Amniotic stem cell (primary cell): ENCODE measurements at places on chromosomes 12 and 14.

DNA sequence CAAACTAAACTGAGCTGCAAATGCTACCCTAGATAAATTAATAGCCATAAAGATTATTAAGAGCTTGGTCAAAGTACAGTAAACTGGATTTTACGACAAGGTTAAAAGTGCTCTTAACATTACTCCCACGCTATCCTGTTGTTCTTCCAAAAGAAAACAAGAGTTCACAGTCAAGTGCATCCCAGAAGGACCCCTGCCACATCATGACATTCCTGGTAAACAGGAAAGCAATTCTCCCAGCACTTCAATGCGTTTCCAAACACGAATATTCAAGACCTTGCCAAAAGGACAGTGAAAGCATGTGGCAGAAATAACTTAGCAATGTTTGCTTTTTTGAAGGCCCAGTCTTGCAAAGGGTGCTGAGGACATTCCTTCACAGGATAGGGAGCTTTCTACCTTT, 11.2 kb downstream of the SPRING1 start:
- DNase-seq, result no peak

- no peak for DNase-seq
Measured at GRCh38 chr14:96351986-96352385, 11.2 kb downstream of the ATG2B start.

DNA sequence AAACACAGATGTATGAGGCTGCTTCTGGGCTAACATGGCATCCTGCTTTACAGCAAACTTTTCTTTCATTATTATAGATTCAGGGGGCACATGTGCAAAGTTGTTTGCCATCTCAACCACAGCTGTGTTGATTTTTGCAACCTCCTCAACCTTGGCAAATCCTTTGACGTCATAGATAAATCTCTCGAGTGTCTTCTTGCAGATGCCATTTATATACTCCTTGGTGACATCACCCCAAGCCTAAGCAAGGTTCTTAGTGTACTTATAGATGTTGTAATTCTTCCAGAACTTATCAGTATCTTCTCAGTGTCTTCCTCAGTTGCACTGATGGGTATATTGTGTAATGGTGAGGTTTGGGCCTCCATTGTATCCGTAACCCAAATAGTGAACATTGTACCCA, 135.4 kb upstream of the RPH3A start:
- no peak for DNase-seq

- no peak for DNase-seq
Measured at GRCh38 chr14:96559571-96559970, 57.4 kb downstream of the PAPOLA start.
